ENCODE measurements at places on chromosomes 11 and 22.

DNA sequence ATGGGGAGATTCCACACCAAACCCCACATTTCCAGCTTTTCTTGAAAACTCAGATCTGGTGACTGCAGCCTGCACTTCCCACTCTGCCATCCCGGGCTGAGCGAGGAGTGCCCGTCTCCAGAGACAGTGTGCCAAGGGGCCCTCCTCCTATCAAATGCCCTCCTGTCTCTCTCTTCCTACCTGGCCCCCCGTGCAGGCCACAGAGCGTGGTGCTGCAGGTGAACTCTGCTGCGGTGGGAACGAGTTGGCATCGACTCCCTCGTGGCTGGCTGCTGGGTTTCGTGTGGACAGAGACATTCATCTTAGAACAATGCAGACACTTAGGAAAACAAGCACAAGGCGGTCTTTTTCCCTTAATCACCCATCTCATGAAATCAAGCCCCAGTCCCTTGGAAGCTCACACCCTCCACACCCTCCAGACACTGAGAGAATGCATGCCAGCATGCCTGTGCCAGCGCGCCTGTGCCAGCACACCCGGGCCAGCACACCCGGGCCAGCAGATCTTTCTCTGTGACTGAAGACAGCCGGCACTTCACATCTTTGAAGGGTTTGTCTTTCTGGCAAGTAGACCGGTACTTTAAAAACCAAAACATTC, 65.0 kb downstream of the PARVB start:
- no peak for DNase-seq

DNA sequence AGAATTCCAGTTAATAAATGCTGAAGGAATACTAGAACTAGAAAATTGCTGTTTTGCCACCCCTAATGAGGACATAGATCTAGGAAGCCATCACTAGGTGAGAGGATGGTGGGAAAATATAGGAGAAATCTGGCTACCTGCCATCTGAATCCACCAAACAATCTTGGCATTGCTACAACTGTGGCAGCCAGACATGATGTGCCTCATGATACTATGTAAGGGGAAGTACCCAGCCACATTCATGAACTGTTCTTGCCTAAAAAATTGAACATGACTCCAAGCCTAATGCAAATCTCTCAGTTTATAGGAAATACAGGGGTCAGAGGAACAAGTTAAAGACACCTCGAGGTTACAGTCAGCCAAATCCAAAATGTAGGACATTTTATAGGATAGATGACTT, 72.8 kb downstream of the SFI1 start:
- no peak for DNase-seq

DNA sequence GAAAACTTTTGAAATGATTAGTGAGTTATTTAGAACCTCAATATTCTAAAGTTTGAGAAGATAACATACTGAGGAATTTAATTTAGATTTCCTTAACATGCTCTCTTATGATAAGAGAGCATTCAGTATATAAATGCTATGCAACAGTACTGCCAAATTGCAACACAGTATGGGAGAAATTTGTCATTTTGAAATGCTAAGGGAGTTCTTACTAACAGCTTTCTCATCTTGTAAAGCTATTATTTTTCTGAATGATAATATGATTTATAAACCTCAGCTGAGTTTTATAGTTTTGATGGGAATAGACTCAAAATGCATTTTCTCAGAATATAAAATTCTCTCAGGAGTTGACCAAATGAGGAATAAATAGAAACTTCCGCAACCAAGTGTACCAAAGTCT, 108.4 kb downstream of the SPON1 start:
- DNase-seq, result no peak

DNA sequence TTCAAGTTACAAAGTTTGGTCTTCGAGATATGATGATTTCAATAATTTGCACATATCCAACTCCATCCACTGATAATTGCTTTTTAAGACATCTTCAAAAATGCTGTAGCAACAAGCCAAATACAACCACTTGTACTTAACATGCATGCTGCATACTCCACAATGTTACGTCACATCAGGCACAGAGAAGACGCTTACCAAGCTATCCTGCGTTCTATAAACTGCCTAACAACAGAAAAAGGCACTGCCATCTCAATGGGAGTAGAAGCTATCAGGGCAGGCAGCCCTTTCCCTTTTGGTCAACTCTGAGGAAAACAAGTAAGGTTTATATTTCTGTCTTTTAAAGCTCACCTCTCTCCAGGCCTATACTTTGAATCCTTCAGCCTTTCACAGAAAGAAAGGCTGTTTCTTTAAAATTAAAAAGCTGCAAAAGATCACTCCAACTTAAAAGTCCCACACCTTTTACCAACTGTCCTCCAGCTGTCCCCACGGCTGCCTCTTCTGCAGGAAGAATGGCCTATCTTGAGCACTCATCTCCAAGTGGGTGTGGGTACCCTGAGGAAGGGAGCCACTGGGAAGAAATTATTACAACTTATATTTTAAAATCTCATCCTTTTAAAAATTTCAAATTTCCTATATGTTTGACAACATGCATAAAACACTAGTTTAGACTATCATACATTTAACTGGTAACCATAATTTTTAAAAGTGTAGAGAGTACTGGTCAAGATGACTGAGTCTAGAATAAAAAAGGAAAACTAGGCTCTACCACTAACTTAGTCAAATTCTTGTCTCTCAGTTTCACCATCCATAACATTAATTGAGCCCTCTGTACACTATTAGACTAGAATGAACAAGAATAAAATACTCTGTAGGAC, 14.5 kb downstream of the PHF21A start:
- DNase-seq, result no peak

GRCh38 chr11:69509381-69509780, 27.9 kb downstream of the LINC01488 start:
- no peak for DNase-seq

DNA sequence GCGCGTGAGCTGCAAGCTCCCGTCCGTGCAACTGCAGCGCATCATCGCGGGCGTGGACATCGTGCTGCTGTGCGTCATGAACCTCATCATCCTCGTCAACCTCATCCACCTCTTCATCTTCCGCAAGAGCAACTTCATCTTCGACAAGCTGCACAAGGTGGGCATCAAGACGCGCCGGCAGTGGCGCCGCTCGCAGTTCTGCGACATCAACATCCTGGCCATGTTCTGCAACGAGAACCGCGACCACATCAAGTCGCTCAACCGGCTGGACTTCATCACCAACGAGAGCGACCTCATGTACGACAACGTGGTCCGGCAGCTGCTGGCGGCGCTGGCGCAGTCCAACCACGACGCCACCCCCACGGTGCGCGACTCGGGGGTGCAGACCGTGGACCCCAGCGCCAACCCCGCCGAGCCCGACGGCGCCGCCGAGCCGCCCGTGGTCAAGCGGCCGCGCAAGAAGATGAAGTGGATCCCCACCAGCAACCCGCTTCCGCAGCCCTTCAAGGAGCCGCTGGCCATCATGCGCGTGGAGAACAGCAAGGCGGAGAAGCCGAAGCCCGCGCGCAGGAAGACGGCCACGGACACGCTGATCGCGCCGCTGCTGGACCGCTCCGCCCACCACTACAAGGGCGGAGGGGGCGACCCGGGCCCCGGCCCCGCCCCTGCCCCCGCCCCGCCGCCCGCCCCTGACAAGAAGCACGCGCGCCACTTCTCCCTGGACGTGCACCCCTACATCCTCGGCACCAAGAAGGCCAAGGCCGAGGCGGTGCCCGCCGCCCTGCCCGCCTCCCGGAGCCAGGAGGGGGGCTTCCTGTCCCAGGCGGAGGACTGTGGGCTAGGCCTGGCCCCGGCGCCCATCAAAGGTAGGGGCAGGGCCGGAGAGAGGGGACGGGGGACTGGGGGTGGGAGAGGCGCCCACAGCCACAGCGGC, 7.3 kb downstream of the PANX2 start:
- DNase-seq, result no peak

DNA sequence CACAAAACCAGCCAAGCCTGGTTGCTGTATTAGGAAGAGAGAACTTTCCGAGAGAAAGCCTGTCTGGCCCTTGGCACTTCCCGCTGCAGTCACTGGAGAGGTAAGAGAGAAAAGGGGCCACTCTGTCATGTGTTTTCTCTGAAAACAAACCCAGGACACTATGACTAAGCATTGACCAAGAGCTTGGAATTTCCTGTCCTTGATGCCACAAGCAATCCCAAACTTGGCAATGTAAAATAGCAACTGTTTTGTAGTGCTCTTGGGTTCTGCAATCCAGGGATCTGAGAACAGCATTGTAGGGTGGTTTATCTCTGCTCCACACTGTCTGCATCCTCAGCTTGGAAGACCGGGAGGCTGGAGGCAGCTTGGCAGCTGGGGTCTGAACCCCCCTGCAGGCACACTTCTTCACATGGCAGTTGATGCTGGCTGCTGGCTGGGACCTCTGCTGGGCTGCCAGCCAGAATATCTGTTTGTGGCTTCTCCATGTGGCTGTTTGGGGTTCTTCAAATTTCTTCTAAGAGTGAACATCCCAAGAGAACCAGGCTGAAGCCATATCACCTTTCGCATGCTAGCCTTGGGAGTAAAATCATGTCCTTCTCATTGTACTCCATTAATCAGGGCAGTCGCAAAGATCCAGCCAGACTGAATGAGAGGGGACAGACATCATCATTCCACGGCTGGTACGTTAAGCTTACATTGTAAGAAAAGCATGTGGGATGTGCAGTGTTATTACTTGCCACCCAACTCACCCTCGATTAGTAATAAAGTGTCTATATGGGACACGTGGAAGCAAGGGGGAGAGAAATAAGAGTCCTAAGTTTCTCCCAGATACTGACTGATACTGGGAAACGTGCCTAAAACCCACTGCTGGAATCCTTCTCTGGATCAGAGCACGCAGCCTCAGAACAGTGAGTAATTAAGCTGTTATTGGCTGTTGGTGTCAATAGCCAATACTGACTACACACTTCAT, 537.4 kb upstream of the B3GAT1 start:
- no peak for DNase-seq

DNA sequence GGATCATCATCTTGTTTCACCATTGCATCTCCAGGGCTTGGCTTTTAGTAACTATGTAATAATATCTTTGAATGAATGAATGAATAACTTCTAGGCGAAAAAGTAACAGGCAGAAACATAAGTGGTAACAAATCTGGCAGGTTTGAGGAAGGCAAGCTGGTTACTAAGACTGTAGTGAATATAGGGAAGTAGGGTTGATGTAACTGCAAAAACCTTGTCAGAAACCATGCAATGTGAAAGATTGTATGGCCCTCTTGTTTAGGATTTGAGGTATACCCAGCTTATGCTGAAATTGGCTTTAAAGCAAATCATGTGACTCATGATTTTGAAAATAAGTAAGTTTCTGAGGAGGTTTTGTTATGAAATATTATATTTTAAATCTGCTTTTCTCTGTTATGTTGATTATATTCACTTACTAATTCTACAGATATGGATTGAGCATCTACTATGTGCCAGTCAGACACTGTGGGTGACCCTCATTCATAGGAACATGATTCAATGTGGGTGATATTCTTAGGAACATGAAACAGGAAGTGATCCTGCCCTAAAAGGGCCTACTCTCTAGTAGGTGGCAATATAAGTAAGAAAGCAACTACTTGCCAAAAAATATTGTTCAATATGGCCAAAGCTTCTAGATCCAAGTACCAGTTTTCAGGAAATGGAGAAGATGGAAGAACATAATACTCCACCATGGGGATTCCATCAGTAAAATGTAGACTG, 115.5 kb upstream of the CCDC90B start:
- no peak for DNase-seq

DNA sequence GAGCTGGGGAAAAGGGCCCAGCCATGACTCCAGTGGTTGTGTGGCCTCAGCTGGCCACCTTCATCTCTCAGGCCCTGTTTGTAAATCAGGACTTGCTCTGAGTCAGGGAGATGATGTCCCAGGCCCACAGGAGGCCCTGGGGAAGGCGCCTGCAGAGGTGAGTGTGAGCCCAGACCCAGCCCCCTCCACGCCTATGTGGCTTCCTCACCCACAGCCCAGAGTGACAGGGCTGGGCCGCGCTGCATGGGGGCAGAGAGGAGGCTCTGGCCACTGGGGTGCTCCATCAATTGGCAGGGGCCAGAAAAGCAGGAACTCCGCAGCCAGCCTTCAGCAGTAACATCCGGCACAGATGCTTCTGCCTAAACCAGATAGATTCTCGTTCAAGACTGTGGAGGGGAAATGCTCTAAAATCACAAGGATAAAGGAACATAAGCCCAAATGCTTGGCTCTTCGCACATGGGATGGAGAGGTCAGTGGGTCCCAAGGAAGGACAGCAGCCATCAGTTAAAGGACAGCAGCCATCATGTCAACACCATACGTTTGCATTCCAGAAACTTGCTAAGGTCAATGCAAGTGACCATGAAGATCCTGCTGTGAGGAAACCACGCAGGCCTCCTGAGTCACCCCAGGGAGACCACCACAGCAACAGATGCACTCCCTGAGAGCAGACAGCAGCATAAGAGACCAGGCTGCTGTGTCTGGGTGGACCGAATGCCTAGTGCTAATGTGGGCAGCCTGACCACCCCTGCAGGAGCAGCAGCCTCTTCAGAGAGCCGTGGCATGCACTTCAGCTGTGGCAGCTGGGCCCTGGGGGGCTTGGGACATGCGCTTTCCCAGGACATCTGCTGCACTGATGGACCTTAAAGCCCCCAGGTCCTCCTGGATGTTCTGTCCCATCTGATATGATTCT, 28.3 kb downstream of the OSBPL5 start:
- no peak for DNase-seq

DNA sequence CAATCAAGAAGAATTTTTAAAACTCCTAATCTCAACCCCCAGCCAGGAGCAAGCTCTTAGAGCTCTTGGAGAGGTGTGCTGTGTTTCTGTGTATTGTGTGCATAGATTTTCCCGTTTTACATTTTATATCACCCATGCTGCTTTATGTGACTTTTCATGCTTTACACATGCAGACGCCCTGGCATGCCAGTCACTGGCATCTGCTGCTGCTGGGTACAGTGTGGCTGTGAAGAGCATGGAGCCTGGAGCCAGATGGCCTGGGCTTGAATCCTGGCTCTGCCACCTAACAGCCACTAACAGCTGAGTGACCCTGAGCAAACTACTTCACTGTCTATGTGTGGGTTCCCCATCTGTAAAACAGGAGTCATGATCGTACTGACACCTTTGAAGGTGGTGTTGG, 23.1 kb downstream of the POLR3H start:
- DNase-seq, result no peak

DNA sequence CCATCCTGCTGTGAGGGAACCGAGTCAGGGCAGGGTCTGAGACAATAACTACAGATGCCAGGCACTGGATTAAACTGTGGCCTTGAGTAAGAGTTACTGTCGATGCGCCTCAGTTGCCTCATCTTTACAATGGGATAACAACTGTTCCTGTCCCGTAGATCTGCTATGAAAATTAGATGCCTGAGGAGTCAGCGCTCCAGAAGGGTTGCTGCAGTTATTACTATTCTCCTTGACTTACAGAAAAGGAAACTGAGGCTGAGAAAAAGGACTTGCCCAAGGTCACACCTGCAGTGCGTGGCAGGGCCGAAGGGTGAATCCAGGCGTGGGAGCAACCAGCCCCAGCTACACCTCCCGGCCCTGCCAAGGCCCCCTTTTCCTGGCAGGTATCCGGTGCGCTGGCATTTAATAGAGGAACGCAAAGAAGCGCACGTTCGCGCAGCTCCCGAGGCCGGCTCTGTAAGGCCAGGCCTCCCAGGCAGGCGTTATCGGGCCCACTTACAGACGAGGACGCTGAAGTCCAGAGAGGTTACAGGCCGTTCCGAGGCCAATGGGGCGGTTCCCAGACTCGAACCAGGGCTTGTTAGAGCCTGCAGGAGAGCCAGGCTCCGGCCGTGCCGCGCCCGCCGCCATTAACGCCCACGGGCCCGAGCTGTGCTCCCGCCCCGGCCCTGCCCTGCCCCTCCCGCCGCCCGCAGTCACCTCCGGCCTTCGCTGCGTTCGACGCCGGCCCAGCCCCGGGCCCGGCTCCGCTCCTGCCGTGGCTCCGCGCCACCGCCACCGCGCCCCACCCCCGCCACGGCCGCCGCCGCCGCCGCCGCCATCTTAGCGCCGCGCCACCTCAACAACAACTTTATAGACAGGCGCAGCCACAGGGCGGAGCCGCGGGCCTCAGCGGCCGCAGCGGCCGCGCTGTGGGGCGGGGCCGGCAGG, at the start of gene C11orf68:
TSS of gene C11orf68 (minus strand) at position 852 of the 930 bp plus-strand sequence. CDS start at position 821, 31 bp downstream.
- DNase-seq, result no peak

Data from SK-N-DZ (cell line).